ENCODE measurements at places on chromosomes 7 and 10.

GRCh38 chr7:18866359-18867036, 250.9 kb downstream of the TWIST1 start:
- peak; percentile 97 for DNase-seq

GRCh38 chr10:88198023-88198422, 334.6 kb downstream of the PTEN start:
- no peak for DNase-seq

DNA sequence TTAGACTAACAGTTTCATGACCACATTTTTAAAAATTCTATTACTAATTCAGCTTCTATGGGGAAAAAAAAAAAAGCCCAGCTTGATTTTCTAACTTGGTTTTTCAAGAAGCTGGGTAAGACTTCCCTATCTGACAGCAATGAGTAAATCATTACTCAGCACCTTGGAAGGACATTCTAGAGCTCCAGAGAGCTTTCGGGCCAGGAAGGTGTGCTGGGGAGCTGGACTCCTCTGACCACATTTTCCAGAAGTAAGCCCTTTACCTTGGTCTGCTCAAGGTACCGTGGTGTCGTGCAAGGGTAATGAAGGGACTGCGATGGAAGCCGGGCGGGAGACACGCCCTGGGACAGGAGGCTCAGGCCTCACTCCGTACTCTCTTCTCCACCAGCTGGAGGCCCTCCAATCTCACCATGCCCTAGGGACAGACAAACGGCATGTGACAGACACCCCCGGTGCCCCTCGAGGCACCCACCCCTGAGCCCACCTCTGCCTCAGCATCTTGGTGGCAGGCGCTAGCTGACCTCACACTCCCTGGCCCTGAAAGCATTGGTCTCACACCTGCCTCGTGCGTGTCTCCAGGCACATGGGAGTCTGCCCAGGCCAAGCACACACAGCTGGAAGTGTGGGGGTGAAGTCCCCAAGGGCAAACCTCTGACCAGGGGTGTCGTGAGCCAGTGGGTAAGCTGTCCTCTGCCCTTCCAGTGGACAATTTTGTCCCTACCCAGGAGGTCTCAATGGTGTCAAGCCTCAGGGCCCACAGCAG, 152.1 kb downstream of the OAT start:
- no peak for DNase-seq

- DNase-seq = no peak
These were observed 119.9 kb downstream of the CNOT4 start for GRCh38 chr7:135389971-135390370.

- no peak for DNase-seq
These were observed 115.9 kb downstream of the GPR85 start for GRCh38 chr7:112970771-112971170.

DNA sequence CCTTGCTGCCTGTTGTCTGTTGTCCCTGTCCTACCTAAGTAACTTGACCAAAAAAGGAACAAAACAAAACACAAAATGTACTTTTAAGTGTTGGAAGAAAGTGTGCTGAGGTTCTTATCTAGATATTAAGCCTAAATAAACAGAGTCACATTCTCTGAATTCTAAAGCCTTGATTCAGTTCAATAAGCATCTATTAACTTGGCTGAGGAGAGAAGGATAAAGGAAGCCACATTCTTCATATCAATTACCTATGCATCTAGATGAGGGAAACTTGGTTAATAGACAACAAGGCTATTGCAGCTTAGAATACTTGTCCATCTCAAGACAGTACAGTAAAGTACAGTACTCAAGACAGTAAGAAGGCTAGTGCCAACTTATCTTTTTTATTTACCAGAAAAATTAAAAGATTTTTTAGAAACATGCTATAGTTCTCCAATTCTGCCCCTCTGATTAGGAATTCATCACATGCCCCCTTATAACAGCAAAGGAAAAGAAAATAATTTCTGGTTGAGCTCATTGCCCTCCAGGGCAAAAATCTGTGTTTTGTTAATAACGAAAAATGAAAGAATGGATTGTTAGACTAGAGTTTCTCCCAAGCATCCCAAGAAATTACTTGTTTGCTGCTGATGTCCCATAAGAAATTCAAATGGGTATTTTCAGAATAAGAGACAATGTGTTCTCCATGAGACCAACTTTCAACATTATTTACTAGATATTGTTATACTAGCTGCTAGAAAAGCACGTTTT, 546.5 kb upstream of the SEMA3D start:
- DNase-seq = peak; percentile 50

- DNase-seq = no peak
These were observed 72.4 kb upstream of the SP4 start for GRCh38 chr7:21355406-21355874.

DNA sequence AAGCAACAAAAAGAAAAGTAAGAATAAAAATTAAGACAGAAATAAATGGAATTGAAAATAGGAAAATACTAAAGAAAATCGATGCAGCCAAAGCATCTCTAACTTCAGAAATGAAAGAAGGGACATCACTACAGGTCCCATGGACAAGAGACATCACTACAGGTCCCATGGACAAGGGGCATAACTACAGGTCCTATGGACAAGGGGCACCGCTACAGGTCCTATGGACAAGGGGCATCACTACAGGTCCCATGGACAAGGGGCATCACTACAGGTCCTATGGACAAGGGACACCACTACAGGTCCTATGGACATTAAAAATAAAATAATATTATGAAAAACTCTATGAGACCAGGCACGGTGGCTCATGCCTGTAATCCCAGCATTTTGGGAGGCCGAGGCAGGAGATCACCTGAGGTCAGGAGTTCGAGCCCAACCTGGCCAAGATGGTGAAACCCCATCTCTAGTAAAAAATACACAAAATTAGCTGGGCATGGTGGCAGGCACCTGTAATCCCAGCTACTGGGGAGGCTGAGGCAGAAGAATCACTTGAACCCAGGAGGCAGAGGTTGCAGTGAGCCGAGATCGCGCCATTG, 101.0 kb upstream of the DNAAF5 start:
- DNase-seq = no peak

GRCh38 chr7:127682140-127682539, 30.1 kb downstream of the SND1 start:
- no peak for DNase-seq

DNA sequence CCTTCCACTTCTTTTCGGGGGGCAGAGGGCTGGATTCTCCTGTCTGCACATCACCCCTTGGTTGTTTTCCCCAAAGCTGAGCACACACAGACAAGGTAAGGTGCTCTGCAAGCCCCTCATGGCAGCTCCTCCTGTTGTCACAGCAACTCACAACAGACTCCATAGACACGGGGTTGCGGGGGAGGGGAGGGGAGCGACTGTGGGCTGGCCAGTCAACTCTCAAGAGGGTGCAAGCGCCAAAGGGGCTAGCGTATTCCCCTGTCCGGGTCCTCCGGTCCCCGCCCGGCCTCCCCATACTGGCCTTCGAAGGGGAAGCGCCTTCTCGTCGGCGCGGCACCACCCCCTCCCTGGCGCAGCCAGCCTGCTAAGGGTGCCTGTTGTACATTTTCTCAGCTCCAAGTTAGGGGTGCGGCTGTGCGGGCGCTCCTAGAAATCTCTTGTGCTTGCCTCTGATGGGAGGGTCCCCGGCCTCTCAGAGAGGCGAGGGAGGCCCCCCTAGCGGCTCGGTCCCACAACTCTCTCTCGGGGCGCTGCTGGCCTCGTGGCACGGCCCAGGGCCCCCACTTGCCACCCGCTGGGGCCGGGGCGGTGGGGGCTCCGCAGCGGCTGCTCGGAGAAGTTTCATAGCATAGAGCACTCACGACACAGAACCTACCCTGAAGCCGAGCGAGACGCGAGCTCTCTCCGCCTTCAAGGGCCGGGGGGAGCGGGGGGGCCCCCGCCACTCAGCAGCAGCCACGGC, 498 bp downstream of the RHOBTB1 start:
- peak; percentile 65 for DNase-seq

GRCh38 chr7:133613250-133613790, 360.4 kb downstream of the EXOC4 start:
- DNase-seq = no peak

DNA sequence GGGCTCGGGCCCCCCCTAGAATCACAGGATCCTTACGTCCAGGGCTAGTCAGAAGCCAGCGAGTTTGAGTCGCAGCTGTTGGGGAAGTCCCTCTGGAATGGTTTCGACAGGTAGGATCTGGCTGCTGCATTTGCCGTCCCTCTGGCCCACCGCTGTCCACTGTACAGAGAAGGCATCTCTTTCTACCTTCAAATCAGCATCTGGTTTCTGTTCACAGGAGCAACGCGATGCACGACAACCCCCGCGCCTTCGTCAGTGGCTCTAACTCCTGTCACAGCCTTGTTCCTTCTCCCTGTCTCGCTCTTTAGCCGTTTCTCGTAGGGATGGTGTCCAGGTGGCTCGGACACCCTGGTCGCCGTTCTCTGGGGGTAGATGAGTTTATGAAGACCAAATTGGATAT, 11.2 kb upstream of the PFKFB3 start:
- DNase-seq = no peak

GRCh38 chr10:93193906-93194305, 120.2 kb downstream of the CYP26A1 start:
- DNase-seq = no peak

- DNase-seq = no peak
These were observed 19.0 kb downstream of the GBF1 start for GRCh38 chr10:102264371-102264770.

DNA sequence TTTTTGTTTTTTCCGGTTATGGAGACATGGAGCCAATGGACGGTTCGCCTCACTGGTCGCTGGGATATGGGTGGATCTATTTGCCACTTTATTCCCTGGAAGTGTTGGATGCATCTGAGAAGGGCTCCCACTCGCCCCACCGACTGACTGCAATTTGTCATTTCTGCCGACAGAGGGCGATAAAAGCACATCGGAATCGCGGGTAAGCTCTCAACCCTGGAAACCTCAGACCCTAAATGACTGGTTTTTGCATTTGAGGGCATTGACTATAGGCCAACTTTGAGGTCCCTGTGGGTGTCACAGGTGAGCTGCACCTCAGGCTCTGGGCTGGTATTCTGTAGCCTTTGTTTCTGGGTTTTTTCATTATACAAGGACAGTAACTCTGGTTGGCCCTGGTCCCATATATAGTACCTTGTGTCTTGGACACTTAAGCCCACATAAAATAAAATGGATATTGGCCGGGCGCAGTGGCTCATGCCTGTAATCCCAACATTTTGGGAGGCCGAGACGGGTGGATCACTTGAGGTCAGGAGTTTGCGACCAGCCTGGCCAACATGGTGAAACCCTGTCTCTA, 11.9 kb upstream of the OPALIN start:
- DNase-seq = peak; percentile 57

DNA sequence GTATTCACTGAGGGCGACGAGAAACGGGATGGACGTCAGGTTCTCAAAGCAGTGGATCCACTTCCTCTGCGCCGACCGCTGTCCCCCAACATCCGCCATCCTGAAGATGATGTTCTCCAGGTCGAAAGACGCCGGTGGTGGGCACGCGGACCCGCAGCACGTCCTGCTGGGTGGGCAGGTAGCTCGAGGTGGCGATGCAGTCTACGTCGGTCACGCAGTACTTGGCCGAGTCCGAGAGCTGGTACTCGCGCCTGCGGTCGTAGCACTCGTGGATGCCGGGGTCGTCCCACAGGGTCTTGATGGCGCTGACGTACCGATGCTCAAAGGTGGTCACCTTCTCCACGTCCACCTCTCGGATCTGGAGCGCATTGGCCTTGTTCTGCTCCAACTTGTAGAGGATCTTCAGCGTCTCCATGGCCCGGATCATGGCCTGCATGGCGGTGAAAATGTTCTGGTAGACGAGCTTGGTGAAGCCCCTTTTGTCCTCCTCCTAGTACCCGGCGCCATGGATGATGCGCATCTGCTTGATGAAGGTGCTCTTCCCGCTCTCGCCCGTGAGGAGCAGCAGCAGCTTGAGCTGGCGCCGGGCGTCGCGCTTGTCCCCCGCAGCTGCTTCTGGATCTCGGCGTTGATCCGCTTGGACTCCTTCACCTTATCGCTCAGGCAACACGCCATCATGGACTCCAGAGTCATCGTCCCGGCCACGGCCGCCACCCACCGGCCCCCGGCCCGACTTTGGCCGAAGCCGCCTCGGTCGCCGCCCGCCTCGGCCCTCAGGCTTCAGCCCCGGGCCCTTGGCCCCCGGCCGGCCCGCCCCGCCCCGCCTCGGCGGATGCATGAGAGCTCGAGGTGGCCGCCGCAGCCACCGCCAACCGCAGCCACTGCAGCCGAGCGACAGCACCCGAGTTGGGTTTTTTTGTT, 122.9 kb upstream of the KCTD7 start:
- no peak for DNase-seq

DNA sequence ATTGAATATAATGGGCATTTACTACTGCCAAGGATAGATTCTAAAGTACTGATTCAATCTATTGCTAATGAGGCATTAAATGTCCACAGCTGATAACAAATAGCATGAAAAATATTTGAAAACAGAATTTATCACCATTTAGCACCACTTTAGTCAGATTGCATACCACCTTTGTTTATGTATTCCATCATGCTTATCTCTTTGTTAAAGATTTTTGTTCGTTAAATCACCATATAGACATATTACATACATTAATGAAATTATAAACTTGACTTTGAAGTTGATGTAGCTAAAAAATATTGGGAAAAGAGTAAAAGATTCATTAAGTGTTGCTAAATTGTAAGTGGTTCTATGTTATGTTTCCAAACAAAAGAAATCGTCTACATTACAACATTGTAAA, 252.8 kb upstream of the LRRTM3 start:
- DNase-seq = no peak

GRCh38 chr7:9557853-9558252, 1124.4 kb downstream of the NXPH1 start:
- no peak for DNase-seq

DNA sequence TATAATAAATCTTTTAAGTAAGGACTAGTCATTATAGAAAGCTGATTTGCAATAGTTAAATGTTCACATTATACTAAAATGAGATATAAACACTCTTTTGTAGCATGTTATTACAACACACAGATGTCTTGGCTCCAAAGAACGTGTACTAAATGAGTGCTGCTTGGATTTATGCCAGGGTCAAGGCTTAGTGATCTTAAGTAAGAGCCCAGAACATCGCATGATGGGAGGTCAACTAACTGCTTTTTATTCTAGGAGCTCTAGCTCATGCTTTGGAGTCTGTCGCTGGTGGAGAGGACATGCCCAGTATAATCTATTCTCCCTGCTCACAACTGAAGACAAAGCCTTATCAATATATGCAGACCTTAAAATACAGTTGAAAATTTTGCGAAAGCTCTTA, 315.1 kb downstream of the BBS9 start:
- DNase-seq = no peak

GRCh38 chr7:155813546-155814315, 1.5 kb upstream of the SHH start:
- DNase-seq = no peak

- no peak for DNase-seq
These were observed 38.8 kb upstream of the INPP5A start for GRCh38 chr10:132498562-132499366.

DNA sequence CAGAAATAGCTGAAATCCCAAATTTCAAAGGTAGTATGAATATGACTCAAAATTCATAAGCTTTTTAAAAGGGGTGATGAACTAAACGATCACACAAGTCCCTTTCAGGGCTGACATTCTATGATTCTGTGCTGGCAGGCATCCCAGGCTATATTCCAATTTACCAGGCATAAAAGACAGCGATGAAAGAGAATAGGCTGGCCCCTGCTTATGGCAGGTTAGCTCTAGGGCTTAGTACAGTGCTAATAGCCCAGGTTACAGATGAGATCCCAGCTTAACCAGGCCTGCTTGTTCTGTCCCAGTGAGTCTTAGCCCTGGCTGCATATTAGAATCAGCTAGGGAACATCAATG, 56.4 kb downstream of the CDHR3 start:
- no peak for DNase-seq

Measured in EL (cell line).